Cerebellar cortex (tissue), 1 donor: ENCODE measurements at places on chromosomes 7 and 10.

GRCh38 chr7:151274936-151275812 is 26.7 kb upstream of the SMARCD3 start:
- DNase-seq = no peak

GRCh38 chr7:98107313-98107721 is 655 bp downstream of the LMTK2 start:
- DNase-seq = no peak

DNA sequence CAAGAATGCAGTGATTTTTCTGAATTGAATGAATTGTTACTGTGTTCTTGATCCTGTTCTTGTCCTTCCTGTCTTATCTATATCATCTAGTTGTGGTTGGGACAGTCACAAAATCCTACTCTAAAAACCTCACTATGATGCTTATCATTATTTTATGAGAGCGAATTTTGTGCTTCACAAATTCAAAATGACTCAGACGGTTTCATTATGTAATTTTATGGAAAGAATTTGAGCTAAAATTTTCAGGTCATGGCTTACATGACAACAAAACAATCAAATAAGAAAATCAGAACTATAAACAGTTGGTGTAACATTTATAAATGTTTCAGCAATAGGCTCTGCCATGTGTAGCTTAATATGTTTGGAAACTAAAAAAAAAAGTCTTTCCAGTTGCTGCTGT is 6.9 kb downstream of the PRKAR2B start:
- DNase-seq = no peak

DNA sequence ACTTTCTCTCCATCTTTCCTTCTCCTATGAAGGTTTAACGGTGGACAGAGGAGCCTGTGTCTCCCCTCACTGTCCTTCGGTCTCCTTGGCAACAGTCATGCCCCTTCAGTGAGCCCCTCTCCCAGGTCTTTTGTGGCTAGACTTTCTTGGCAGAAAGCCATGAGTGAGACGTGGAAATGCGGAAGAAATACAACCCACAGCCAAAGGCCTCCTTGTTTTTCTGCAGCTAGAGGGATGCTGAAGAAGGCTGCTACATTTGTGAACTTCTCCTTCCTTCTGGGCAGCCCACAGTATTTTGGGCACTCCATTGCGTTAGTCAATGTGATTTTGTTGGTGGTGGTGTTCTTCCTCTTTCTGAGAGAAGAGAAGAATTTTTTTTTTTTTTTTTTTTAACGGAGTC is 333.7 kb upstream of the PODXL start:
- DNase-seq = no peak

DNA sequence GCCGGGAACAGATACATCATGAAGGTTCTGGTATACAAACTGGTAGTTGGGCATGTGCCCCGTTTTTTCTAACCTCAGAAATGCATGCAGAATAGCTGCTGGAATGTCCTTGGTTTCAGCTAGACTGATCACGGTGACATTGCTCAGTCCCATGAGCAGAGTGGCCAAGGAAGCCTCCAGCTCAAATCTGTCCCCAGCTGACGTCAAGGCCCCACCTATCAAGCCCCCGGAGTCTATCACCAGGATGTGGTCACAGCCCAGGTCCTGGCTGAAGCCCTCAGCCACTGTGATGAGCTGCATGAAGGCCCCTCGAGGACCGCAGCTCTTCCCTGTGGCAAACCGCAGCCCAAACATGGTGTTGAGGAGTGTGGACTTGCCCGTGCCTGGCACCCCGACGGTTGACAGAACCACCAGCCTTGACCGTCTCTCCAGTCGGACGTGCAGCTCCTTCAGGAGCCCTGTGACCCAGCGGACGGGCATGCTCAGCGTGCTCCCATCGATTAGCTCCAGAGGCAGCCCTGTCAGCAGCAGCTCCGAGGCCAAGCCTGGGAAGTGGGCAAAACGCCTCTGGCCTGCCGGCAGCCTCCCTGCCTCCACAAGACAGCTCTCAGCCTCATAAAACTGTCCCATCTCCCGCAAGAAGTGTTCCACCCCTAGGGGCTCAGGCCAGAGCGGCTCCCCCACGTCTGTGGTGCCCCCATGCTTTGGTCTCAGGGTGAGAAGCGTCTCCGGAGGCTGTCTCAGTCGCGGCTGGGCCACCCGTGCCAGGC is 7.8 kb upstream of the MRPS24 start:
- DNase-seq = no peak

DNA sequence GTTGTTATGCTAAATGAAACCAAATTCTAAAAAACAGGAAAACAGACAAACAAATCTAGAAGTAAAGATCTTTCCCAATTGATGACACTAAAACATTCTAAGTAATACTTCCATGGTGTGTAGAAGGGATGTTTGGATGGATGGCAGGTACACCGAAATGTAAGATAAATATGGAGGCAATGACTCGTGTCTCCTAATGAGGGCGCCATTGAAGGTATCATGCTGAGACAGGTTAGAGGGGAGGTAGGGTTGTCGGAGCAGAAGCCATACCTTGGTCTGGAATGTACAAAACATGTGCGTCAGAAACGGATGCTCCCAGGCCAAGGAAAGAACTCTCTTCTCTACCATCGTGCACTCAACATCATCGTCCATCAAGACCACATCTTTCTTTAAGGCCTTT is 101.4 kb downstream of the PRKCQ start:
- no peak for DNase-seq

DNA sequence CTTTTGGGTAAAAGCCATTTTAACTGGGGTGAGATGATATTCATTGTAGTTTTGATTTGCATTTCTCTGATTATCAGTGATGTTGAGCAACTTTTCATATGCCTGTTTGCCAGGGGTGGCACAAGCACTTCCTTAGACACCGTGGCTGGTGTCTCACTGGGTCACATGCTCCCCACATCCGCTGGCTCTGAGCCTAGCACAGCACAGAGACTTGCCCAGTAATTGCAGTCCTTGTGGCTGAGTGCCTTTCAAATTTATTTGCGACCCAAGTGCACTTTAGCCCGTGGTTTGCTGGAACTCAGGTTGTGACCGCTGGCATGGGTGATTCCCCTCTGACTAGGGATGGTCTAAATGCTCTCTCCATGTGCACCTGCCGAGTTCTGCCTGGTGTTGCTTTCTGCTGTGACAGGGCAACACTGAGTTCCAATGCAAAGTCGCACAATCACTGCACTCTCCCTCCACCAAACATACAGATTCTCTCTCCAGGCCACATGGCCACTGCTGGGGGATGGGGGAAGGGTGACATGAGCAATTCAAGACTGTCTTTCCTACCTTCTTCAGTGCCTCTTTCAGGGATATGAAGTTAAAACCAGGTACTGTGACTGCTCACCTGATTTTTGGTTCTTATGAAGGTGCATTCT is 66.5 kb downstream of the ZNF277 start:
- DNase-seq = no peak

DNA sequence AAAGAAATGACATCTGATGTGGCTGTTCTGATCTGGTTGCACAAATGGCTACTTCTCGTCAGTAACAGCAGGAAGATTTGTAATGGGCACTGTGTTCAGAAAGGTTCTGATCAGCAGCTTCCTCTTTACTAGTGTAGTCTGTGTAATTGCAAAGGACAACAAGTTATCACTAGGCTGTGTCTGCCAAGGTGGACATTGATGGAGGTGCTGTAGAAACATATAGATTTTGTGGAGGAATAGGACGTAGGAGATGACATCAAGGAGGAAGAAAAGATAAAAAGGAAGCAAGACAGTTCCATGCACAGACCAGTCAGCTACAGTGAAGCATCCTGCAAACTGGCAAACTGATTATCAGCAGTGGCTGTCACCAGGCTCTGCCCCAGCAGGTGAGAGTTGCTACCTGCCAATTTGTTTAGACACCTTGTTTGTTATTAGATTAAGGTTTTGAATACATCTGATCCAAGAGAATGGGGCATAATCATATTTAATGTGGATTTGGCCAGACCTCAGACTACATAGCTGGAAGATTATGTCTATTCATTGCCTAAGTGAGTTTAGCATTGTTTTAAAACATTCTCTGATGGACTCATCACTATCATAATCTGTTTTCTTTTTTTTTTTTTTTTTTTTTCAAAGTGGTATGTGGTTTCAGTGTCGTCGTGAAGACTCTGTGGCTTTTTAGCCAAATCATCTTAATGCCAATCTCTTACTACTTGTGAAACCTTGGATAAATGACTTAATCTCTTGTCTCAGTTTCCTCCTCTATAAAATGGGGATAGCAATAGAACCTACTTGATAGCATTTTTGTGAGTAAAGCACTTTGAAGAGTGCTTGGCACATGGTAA is 417.9 kb upstream of the LRGUK start:
- peak; percentile 56 for DNase-seq

DNA sequence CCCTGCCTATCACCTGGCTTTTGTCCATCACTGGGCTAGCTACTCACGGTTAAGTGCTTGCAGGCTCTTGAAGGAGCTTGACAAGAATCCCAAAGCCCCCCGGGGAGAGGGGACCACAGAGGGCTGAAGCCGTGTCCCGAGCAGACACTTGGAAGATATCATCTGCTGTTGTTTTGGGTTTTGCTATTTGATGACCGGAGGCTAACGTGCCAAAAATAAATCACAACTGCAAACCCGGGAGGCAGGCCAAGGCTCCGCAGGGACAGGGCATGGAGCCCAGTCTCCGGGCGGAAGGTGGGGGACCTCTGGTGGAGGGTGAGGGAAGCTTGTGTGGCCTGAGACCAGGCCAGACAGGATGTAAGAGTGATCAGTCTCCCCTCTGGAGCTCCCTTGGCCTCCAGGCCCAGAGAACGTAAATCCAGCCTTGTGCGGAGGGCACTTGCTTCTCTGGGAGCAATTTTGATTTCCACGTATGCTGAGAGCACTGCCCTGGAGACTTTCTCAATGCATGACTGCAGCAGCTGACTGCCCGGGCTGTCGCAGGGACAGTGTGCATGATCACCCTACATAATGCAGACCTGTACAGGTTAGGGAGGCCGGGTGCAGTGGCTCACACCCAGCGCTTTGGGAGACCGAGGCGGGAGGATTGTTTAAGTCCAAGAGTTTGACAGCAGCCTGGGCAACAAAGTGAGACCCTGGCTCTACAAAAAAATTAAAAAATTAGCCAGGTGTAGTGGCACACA is at the start of gene PHKG1:
PHKG1 (minus strand) TSS at position 164 of the 743 bp plus-strand sequence. CDS start 4,011 bp downstream, outside the sequence.
- peak; percentile 89 for DNase-seq

GRCh38 chr10:103551619-103552602 is 58.4 kb downstream of the NEURL1 start:
- DNase-seq = no peak

DNA sequence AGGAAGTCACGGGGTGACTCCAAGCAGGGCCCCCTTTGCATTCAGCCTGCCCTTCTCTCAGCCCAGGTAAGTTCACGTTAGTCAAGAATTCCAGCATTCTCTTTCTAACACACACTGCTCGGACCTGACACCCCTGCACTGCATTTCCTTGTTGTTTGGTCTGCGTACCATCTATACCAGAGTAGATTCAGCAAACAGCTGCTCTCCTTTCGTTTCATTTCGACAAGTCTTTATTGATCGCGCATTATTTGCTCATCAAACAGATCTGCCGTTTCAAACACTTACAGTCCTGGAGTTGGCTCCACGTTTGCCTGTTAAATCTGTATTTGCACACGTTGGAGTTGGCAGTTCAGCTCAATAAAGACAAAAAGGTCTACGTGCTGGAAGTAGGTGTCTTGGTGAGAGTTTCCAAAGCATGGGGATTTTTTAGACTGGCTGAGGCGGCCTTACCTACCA is 495.1 kb downstream of the RPS24 start:
- DNase-seq = no peak

DNA sequence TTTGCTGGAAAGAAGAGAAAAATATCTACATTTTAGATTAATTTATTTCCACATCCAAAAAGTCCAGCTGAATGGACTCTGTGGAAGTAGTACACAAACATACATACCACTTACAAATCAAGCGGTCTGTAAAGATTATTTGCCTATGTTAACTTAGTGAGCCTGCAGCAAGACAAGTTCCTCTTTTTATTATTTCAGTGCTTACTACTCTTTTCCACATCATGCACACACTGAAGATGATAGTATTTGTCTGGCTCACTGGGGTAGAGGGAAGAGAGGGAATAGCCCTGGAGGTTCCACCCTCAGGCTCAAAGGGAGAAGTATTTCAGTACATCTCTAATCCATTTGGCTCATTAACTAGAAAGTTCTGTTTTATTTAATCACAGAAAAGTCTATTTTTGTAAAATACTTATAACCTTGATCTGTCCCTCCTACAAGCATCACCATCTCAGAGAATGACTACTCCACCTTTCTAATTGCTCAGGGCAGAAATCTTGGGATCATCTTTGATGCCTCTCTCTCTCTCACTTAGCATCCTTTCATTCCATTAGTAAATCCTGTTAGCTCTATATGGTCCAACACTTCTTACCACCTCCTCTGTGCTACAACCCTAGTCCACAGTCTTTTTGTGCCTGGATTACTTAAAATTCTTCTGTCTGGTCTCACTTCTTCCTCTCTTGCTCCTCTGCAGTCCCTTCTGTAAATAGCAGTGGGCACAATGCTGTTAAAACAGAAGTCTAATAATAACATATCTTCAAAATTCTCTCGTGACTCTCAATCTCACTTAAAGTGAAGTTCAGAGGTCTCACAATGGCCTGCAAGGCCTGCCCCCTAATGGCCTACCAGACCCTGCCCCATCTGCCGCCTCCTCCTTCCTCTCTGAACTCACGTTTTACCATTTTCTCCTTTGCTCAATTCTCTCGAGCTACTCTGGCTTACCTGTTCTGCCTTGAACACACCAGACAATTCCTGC is 64.3 kb upstream of the CCDC6 start:
- no peak for DNase-seq

DNA sequence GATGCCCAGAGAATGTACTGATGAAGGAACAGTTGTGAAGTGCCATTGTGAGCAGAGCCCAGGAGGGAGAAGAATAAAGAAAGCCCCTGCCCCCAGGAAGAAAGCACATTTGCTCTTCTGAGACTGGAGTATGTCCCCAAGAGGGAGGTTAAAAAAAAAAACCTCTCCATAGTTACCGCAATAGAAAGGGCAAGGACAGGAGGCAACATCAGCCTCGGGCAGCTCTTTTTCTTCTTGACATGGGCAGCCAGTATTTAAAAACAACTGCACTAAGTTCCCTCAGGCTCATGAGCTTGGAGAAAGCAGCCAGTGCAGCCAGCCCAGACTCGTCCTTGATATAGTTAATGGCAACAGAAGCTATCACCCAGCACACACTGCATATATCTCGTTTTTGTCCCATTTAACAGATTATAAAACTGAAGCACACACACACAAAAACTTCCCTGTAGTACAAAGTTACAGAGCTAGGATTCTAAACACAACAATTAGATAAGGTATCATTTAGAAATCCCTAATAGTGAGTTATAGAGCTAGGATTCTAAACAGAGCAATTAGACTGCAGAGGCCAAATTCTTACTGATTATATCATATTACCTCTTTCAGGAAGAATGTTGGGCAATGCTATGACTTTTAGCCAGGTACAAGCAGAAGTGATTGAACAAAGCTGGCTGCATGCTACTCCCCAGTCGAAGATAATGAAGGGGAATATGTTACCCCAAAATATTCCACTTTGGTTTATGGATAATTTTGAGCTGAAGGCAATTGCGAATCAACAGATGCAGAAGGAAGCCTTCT is 823.5 kb downstream of the GRID1 start:
- no peak for DNase-seq
